ENCODE measurements at places on chromosomes 7 and 10.
A peak's percentile ranks its signal among the peaks of the same experiment; 100 is the strongest.

DNA sequence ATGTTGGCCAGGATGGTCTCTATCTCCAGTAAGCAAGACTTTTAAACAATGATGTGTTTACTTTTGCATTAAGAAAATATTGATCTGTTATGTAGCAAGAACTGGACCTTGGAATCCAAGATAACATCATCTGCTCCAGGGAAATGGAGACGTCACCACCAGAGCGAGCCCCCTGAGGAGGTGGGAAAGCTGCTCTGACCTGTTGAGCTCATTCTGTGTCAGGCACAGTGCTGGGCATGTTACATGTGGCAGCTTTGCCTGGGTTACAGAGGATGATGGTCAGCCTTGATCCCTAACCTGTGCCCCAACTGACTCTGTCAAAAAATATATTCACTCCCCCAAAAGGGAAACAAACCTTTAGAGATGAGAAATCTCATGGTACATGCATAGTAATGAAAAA is 436.3 kb downstream of the SORCS1 start:
- DNase-seq, result no peak

- no peak for DNase-seq
These were observed 1.1 kb downstream of the MRPS24 start for GRCh38 chr7:43868181-43868580.

- DNase-seq, result no peak
These were observed 100.2 kb upstream of the SORCS1 start for GRCh38 chr10:107264742-107265141.

- DNase-seq, result no peak
These were observed 11.5 kb upstream of the TAS2R39 start for GRCh38 chr7:143171697-143172096.

- peak; percentile 42 for DNase-seq
These were observed 15.6 kb downstream of the PDAP1 start for GRCh38 chr7:99392659-99393354.

- DNase-seq, result no peak
These were observed 18.7 kb upstream of the CYREN start for GRCh38 chr7:135189221-135189662.

GRCh38 chr10:81081887-81082620 is 544.4 kb downstream of the SH2D4B start:
- DNase-seq, result no peak

DNA sequence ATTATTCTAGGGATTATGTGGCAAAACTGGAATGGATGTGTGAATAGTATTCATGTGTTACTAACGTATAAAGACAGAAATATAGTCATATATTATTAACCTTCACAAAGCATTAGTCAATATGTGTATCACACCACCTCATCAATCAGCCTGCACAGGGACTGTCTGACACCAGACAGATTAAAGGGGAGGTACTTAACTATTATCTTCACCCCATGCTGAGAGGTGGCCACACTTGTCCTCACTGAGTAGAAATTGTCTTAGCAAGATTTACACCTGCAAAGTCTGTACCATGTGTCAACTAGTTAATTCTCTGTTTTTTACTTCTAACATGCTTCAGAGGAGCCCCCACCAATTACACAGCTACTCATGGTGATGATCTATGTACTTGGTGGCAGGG is 146.3 kb upstream of the LRGUK start:
- no peak for DNase-seq

DNA sequence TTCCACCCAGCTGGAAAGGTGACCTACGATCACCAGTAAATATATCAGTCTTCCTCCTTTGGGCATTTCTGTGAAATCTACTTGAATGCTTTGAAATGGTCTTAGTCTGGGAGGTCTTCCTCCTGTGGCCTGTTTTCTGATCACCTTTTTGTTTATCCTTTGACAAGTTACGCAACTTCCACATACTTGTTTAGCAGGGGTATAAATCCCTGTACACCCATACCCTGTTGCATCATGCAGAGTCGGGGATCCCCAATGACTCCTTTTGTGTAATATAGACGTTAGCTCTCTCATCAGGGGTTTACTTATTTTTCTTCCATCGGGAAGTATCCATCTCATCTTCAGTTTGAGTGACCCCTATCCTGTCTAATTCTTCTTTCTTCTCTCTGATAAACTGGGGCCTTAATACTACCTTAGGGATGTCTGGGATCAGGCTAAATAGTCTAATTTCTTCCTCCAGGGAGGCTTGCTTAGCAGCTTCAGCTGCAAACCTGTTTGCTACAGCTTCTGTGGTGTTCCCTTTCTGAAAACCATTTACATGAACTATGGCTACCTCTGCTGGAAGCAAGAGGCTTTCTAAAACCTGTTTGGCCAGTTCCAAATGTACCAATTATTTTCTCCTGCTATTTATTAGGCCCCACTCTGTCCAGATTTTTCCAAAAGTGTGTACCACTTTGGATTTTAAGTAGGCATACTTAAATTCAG is 25.8 kb downstream of the MAPK8 start:
- peak; percentile 53 for DNase-seq

GRCh38 chr7:2567679-2568278 is 9.0 kb downstream of the IQCE start:
- DNase-seq, result no peak

- peak; percentile 79 for DNase-seq
These were observed 125.2 kb downstream of the MAD1L1 start for GRCh38 chr7:2107386-2108070.

DNA sequence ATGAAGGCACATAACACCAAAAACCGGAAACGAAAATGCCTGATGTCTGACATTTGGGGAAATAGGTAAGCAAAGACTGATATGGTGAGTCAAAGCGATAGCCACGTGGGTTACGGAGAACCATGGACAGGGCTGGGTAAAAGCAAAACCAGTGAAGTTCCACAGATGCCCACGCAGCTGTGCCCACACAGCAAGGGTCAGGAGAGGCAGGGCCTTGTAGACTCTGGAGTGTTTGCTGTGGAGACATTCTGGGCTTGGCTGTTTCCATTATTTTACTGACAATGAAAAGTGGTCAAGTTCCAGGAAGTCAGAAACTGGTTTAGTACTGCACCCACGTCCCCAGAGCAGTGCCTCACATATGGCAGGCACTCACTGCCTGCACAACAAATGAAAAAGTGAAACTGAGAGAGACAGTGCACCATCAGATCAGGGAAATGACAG is 148.7 kb downstream of the ZMYND11 start:
- no peak for DNase-seq
